Activated CD4-positive, alpha-beta T cell treated with anti-CD3 and anti-CD28 coated beads, Interleukin-2, amount 10 ng/mL, durations not matched to agents 7 days and 5 days (primary cell): ENCODE measurements at places on chromosomes 12 and 14.

DNA sequence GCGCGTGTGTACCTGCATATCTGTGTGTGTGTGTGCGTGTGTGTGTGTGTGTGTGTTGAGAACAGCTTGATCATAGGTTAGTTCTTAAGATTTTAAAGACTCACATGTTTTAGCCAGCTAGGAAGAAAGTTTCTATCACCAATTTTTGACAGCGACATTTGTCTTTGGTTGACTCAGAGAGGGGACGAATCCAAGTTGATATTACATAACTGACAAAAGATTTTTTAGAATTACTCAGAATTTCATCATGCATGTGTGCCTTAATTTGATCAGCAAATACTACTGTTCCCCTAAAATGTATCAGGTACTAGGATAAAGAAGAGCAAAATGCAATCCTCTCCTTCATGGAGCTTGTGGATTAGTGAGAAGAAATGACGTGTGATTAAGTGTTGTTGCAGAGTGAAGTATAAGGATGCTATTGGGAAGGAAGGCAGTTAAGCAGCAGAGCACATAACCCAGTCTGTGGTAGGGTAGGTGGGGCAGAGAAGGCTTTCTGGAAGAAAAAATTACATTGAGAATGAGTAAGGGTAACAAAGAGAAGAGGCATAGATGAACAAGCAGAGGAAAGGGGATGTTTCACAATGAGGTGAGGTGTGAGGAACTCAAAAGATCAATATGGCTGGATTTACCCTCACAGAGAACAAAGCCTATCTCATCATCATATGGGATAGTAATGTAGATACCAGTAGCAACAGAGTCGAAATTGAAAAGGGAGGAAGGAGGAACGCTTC, 77.5 kb downstream of the ELK3 start:
- no peak for DNase-seq
- H3K4me1 ChIP-seq: peaks cover 10% of the 10 kb centered on the region
- no peaks in the 10 kb centered on the region for H3K27me3 ChIP-seq
- peaks cover 71% of the 10 kb centered on the region for H3K36me3 ChIP-seq

DNA sequence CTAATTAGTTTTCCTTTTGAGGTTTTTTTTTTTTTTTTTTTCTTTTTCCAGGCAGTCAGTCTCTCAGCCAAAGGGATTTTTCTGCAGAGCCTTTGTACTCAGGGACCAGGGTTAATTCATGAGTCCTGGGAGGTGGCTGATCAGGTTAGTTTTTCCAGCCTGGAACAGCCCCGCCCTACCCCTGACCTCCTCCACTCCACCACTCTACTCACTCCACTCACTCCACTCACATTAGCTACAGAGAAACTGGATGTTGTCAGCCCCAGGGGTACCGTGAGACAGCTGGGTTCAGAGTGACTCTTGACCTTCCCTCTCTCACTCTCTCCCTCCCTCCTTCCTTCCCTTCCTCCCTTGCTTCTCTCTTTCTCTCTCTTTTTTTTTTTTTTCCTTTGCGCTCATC, 161.0 kb downstream of the CRADD start:
- DNase-seq: no peak
- H3K4me3 ChIP-seq: no peak overlapping the region
- H3K27ac ChIP-seq: no peak overlapping the region
- no peaks in the 10 kb centered on the region for H3K4me1 ChIP-seq
- H3K27me3 ChIP-seq: no peaks in the 10 kb centered on the region

DNA sequence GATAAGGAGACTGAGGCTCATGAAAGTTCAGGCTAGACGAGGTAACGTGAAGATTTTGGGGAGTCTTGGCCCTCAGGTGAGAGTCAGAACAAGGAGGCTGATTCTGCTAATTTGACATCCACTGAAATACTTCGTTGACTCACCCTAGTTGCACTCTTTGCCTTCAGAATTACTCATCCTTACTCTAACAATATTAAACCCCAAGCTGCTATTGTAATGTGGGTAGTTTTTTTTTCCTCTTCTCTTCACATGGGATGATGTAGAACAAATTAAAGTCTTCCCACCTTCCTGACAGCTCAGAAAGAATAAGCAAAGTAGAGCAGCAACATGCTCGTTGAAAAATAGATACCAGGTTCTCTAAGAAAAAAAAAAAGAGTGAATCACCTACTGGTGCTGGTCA, 22.0 kb upstream of the SRRM4 start:
- H3K27ac ChIP-seq: no peak overlapping the region
- H3K4me1 ChIP-seq: no peaks in the 10 kb centered on the region
- no peaks in the 10 kb centered on the region for H3K36me3 ChIP-seq

DNA sequence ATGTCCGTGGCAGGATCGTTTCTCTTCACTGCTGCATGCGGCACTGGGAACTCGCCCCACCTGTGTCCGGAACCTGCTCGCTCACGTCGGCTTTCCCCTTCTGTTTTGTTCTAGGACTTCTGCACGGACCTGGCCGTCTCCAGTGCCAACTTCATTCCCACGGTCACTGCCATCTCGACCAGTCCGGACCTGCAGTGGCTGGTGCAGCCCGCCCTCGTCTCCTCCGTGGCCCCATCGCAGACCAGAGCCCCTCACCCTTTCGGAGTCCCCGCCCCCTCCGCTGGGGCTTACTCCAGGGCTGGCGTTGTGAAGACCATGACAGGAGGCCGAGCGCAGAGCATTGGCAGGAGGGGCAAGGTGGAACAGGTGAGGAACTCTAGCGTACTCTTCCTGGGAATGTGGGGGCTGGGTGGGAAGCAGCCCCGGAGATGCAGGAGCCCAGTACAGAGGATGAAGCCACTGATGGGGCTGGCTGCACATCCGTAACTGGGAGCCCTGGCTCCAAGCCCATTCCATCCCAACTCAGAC, 1.2 kb downstream of the FOS start:
- H3K4me1 ChIP-seq: peaks cover 35% of the 10 kb centered on the region
- no peak for DNase-seq
- peaks cover 64% of the 10 kb centered on the region for H3K27me3 ChIP-seq
- peak overlapping the region; percentile 77 for H3K4me3 ChIP-seq
- peaks cover 2% of the 10 kb centered on the region for H3K36me3 ChIP-seq
